Omental fat pad (tissue), 4 donors: ENCODE measurements at places on chromosomes 5 and 9.

- no peak for DNase-seq
Measured at GRCh38 chr5:89110916-89111646, 228.1 kb upstream of the MEF2C start.

DNA sequence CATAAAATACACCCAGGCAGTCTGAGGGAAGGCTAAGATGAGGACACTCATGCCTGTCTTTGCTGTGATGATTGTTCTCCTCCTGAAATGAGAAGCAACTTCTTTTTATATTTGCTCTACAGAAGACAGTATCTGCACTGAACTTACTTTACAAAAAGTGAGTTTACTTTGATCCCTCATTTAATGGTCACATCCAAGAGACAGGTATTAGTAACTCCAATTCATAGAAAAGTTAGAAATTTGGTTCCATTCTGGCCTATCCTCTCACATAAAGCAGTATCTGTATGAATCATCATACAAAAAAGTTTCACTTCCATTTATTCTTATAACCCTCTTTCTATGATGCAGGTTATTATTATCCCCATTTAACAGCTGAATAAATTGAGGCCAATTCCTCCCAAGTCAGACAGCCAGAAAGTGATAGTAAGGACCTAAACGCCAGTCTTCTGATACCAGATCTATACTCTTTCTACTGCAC lies 15.2 kb downstream of the TSTD2 start:
- DNase-seq, result no peak

DNA sequence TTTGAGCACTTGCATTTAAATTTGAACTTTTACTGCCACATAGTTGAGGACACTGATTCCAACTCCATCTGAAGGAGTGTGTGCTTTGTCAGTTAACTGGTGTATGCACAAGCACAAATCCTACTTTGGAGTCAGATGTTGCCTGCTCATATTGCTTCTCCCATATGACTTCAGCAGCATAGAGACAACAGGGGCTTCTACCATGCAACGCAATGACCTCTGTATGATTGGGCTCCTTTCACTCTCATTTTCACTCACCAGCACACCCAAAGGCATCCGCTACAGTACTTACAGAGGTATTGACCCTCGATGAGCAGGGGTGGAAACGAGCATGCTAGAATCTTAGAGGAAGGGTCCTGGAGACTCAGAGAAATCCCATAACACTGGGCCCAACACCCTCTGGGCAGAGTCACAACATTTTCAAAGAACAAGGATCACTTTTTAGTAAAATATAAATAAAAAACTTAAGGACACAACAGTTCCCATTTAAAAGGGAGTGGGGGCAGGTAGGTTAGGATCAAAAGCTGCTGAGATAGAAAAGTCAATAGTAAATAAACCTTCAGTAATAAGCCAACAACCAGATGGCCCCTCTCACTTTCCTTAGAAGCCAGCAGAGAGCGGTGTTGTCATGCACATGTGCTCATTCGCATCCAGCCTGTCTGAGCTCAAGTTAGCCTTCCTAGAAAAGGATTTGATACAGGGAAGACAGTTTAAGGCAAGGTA lies 203.8 kb downstream of the SNCAIP start:
- no peak for DNase-seq

- no peak for DNase-seq
Measured at GRCh38 chr9:34961574-34962490, 3.7 kb downstream of the PHF24 start.

DNA sequence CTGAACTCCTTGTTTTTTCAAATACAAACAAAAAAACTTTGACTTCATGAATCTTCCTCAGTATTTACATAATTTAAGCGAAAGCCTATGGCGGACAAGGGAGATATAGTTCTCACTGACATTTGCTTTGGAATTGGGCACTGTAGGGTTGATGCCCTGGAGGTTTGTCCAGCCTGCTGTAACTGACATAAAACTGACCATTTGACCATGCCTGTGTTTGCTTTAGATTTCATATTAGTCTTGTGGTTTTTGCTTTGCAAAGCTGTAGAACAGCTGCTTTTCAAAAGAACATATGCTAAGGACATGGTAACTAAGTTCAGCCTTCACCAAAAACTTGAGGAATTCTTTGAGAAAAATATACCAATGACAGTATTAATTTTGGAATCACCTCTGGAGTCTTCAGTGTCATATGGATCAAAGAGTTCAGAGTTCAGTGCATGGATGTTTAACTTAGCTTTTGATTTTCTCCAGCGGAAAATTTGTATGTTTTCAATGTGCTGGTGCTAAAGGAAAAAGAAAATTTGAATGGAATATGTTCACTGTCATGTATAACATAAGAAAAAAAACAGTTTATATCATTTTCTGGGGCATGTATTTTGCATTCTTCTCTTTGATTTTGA lies 1013.1 kb downstream of the NR2F1-AS1 start:
- no peak for DNase-seq

DNA sequence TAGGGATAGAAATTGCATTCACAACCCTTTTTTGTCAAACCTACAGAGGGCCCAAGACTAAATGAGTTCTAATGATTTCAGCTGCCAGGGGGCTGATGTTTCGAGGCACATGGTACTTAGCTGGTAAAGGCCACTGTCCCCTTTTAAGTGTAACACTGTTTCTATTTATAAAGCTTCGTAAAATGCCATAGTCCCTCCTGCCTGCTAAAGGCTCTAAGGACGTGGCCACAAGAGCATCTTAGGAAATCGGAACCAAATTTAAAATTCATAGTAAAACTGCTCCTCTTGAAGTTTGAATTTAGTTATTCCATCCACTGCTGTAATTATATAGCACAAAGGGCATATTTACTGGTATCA lies 170.3 kb upstream of the WWC1 start:
- DNase-seq, result no peak

DNA sequence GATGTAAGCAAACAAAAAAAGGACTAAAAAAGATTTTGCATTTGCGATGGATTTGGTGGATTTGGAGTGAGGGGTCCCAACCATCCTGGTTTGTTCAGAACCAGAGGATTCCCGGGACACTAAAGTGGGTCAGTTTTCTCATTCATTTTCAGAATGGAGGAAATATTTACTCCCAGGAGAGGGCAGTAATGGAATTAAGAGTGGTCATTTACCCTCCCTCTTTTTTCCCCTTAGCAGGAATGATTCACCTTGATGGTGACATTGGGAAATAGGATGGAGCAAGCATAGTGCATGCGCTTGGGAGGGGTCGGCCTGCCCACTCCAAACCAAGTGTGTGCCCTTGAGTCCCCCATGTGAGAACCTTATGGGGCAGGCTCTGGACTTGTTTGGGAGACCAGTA lies 164.2 kb upstream of the PUM3 start:
- no peak for DNase-seq

GRCh38 chr9:87513161-87513560 lies 15.5 kb downstream of the DAPK1 start:
- DNase-seq, result no peak

- no peak for DNase-seq
Measured at GRCh38 chr5:130871346-130872086, 293.5 kb downstream of the HINT1 start.

GRCh38 chr5:67290655-67291054 lies 94.1 kb upstream of the CD180 start:
- DNase-seq, result no peak

GRCh38 chr5:77321793-77322394 lies 111.4 kb downstream of the PDE8B start:
- no peak for DNase-seq

DNA sequence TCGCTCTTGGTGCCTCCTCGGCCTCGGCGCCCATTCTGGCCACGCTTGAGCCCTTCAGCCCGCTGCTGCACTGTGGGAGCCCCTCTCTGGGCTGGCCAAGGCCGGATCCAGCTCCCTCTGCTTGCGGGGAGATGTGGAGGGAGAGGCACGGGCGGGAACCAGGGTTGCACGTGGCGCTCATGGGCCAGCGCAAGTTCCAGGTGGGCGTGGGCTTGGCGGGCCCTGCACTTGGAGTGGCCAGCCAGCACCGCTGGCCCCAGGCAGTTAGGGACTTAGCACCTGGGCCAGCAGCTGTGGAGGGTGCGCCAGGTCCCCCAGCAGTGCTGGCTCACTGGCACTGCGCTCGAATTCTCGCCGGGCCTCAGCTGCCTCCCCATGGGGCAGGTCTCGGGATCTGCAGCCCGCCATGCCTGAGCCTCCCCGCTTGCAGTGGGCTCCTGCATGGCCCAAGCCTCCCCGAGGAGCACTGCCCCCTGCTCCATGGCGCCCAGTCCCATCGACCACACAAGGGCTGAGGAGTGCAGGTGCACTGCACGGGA lies 106.4 kb downstream of the SMC2 start:
- no peak for DNase-seq

GRCh38 chr5:81739291-81739690 lies 11.6 kb downstream of the SSBP2 start:
- DNase-seq, result no peak

DNA sequence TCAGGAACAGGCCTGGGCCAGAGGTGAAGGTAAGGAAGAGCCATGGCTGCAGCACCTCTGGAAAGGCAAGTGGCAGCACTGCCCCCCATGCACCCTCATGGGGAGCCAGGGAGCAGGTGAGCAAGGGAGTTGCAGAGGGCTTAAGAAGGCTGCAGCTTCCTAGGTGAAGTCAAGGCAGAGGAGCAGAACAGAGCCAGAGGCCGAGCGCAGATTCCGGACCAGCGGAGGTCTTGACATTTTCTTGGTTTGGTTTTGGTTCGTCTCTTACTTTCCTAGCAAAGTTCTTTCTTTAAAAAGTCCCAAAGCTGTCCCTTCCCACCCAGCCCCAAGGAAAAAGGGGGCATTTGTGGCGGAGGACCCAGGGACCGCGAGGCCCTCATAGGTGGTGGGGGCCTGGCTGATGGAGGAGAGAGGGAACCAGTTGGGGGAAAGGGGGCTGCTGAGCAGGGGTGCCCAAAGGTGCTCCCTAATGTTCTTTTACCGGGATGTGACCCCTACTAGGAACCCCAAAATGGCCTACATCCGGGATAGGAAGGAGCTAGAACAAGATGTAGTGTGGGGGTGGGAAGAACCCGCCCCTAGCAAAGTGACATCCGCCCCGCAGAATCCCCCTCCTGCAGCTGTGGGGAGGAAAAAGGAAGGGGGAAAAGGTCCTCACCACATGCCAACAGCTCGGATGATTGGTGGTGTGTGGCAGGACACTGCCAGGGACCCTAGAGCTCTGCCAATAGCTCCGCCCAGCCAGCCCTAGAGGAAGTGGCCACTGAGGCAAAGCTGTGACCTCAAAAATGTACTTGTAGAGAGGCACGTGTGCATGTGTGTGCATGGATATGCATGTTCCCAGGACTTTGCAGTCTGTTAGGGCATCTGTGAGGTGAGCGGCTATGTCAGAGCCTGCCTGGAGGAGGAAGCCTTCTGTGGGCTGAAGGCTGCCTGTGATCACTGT lies 914 bp upstream of the CD72 start:
- DNase-seq, result no peak

GRCh38 chr5:155270725-155271124 lies 257.2 kb downstream of the KIF4B start:
- no peak for DNase-seq

GRCh38 chr5:11128021-11128420 lies 367.0 kb upstream of the DAP start:
- DNase-seq, result no peak

DNA sequence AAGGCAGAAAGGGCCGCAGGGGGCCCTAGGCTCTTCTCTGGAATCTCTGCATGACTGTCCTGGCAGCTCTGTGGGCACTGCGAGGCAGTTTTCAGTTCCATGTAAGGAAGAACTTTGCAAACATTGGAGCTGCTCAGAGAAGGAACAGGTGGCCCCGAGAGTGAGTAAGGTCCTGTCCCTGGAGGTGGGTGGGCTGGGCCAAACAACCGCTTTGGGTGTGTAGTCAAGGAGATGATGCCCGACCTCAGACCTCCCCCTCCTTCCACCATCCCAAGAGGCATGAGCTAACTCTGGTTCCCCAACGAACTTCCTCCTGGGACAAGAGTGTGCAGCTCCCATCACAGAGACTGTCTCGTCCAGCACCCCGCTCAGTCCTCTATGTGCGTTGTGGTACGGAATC lies 20.5 kb downstream of the CSF1R start:
- DNase-seq, result no peak

GRCh38 chr9:127154390-127155191 lies 32.2 kb upstream of the ANGPTL2 start:
- DNase-seq, result no peak

DNA sequence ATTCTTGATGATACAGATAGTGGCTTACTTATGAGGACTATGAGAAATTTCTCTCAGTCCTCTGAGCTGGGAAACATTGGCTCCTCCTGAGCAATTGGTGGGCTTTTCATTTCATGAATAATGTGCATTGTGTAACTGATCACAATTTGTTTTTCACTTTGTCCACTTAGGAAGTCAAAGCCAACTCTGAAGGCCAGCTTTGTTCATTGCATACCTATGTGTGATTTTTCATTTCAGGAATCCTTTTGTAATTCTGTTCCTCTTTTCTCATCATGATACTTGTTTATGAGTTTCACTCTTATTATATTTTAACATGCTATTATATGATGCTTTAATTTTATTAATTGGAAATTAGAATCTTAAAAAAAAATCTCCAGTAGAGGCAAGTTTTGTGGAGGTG lies 483.0 kb downstream of the EBF1 start:
- DNase-seq, result no peak

GRCh38 chr9:110029429-110029955 lies 178.5 kb downstream of the C9orf152 start:
- no peak for DNase-seq

- DNase-seq, result no peak
Measured at GRCh38 chr9:5909976-5910375, 19.3 kb downstream of the MLANA start.
